ENCODE measurements at places on chromosomes 2 and 18.

- DNase-seq, result no peak
Measured at GRCh38 chr2:70988726-70989648, 5.7 kb downstream of the TEX261 start.

DNA sequence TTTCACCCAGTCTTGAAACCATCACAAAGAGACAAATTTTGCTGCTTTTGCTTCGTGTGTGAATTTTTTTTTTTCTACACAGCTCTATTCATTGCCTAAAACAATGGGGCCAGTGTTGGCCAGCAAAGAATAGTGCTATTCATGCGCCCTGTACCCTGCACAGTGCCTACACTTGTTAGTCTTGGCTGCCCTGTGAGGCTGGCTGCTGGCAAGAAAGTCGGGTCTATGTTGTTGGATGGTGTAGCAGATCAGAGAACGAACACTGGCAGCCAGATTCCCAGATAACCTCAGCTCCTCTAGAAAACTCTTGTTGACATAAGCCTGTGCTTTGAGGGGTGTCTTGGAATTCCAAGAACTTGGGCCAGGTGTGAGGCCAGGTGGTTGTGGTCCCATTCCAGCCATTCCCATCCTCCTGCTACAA is 455.7 kb upstream of the TCF4 start:
- DNase-seq, result no peak

GRCh38 chr2:64692401-64692800 is 38.7 kb upstream of the SERTAD2 start:
- no peak for DNase-seq

DNA sequence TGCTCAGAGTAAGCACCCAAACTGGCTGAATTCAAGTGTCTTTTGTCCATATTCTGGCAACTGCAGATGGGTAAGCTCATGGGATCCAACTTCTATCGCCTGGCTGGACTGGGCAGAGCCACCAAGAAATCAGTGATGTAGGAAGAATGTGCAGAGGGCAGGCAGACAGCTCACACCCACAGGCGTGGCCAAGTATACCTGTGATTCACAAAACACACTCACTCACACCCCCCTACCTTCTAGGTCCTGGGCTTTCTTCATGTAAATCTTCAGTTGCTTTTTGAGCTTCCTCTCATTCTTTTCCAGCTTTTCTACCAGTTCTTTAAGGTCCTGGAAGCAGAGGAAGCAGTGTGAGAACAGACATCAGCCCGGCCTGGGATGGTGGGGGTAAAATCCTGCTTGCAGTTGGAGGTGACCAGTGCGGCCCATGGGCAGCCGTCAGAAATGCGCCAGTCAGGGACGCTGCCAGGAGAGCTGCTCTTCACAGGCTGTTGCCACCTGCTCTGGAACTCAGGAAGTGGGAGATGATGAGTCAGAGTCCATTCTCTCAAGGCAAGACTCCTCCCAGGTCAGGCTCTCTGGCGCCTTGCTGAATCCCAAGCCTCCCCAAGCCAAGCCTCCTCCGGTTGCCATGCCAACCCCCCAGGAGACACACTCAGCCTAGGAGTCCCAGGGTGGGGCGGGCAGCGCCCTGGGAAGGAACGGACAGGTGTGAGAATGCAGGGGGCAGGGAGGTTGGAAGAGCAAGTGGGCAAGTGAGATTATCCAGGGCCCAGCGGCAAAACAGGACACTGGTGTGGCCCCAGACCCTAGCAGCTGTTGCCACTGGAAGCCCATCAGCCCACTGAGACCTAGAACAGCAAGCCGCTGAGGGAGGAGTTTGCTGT is 36.2 kb upstream of the ACAA2 start:
- DNase-seq, result peak; percentile 99

GRCh38 chr2:220583725-220584124 is 956.3 kb downstream of the SLC4A3 start:
- DNase-seq, result no peak

- DNase-seq, result no peak
Measured at GRCh38 chr18:67608615-67609273, 92.2 kb upstream of the DSEL start.

- no peak for DNase-seq
Measured at GRCh38 chr2:22002066-22002465, 878.3 kb downstream of the TDRD15 start.

- DNase-seq, result peak; percentile 88
Measured at GRCh38 chr2:168336786-168337388, 89.5 kb upstream of the STK39 start.

- no peak for DNase-seq
Measured at GRCh38 chr2:230929381-230930148, 4.5 kb upstream of the GPR55 start.

- no peak for DNase-seq
Measured at GRCh38 chr2:197454923-197455322, 1.6 kb downstream of the COQ10B start.

GRCh38 chr2:228507870-228508269 is 326.4 kb upstream of the SPHKAP start:
- no peak for DNase-seq

- DNase-seq, result no peak
Measured at GRCh38 chr2:32564417-32565035, 63.3 kb upstream of the TTC27 start.
